Ovary (tissue), 10 donors: ENCODE measurements at places on chromosomes 7 and 10.

GRCh38 chr10:61197057-61197456, 253.1 kb upstream of the RHOBTB1 start:
- no peak for DNase-seq

DNA sequence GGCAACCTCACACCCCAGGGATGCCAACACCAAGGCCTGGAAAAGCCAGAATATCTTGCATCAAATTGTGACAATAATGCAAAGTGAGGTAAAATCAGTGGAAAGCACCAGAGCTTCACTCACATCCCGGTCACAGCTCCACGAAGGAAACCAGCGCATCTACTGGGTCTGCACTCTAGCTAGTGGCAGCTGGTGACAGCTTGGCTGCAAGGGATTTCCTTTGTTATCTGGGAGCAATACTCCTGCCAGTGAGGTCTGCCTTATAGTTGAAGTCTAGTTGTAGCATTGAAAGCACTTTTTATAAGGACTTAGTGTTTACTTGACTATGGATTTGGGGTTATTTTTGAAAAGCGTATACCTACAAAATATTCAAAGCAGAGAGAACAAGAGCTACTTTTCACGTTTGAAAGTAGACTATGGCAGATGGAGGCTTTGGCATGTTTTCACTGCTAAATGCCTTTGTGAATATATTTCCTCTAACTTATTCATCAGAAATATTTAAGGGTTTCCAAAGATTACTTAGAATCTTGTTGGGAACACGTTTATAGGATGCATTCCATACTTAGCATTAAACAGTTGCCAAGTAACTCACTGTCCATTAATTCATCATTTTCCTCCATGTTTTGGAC, 26.1 kb downstream of the WDFY4 start:
- DNase-seq = no peak

DNA sequence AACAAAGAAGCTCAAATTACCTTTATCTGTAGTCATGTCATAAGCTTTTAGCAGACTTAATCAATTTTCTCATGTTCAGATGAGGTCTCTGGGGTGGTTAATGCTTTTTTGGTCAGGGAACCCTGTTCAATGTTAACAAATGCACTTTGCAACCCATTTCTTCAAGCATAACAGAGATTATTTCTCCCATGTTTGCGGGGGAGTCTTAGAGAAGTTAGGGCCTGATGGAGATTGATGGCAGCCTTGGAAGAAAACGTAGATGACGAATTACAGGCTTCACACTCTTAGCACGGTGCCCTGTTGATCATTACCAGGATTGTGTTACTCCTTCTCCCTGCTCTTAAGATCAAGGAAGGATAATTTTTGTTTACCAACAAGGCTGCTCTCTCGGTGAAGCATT, 76.4 kb downstream of the AGMO start:
- no peak for DNase-seq

DNA sequence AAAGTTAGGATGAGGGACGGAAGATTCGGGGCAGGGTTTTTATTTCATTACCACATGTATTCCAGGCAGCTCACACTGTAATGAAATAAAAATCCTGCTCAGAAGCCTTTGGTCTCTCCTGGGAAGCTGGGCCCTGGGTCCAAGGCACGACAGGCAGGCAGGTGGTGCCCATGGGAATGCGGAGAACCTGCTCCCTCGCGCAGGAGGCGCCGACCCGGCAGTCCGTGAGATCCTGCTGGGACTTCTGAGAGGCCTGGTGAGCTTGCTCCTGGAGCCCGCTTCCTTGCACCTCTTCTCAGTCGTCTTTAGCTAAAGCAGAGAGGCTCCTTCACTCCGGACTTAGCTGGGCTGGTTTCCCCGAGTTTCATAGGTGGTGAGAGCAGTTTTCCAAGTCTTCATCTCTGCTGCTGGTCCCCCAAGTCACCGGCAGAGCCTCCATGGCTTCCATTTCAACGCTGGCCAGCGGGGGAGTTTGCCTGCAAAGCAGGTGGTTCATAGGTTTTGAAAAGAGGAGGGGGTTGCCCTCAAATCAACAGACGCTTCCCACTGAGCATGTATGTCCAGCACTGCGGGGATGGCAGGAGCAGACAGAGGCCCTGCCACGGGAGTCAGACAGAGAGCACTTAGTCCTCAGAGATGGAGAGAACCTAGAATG, 24.5 kb downstream of the IL15RA start:
- DNase-seq = no peak
